ENCODE measurements at places on chromosomes 16 and 17.

DNA sequence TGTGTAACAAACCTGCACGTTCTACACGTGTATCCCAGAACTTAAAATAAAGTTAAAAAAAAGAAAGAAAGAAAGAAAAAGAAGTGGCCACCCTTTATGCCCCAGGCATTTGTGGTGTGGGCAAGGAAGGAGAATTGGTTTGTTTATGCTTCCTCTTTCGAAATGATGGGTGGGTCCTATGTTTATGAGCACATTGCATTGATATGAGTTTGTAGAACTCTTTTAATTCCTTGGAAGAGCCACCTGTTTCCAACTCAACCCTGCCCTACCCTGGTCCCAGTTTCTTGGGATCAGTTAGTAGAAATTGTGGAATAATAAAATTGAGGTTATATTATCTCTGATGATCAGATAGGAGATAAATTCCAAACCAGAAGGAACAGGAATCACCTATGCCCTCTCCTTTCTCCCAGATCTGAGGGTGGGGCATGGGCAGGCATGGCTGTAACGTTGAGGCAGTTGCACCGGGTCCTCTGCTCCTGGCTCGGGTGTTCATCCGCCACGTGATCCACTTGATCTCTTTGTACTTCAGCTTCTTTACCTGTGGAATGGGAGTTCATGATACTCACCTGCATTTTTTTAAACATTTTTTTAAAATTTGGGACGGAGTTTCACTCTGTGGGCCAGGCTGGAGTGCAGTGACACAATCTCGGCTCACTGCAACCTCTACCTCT is 15.9 kb downstream of the CHAD start:
- DNase-seq = no peak

DNA sequence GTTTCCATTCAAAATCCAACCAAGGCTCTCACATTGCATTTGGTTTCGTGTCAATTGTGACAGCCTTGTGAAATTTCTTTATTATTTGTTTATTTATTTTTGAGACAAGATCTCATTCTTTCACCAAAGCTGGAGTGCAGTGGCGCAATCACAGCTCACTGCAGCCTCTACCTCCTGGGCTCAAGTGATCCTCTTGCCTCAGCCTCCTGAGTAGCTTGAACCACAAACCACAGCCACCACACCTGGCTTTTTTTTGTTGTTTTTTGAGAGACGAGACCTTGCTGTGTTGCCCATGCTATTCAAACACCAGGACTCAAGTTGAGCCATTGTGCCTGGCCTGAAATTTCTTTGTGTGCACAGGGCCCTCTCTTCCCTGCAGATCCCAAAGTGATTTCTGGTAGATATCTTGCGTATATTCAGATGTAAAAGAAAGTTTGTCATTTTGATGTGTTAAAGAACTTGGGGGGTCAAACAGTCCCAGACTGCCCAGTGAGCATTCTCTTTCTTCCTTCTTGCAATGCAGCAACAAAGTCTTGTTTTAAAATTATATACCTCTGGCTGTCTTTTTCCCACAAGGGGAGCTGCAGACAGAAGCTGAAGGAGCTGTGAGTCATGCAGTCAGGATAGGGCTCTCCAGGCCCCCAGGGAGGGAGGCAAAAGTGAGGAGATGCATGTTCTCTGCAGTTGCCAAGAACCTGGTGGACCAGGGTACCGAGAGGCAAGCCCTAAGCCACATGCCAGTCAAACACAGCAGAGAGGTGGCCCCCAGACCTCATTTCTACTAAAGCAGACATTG is 15.5 kb upstream of the USP22 start:
- no peak for DNase-seq

GRCh38 chr17:46958041-46958591 is 20.9 kb downstream of the RPRML start:
- no peak for DNase-seq

- peak; percentile 61 for DNase-seq
These were observed 7.4 kb downstream of the ACD start for GRCh38 chr16:67652578-67653127.

GRCh38 chr16:1407753-1408152 is 6.8 kb downstream of the UNKL start:
- DNase-seq = no peak

- DNase-seq = peak; percentile 53
These were observed 46.1 kb downstream of the RAB11FIP3 start for GRCh38 chr16:471353-472198.

- no peak for DNase-seq
These were observed 109.8 kb downstream of the CDK5R1 start for GRCh38 chr17:32596628-32597027.

DNA sequence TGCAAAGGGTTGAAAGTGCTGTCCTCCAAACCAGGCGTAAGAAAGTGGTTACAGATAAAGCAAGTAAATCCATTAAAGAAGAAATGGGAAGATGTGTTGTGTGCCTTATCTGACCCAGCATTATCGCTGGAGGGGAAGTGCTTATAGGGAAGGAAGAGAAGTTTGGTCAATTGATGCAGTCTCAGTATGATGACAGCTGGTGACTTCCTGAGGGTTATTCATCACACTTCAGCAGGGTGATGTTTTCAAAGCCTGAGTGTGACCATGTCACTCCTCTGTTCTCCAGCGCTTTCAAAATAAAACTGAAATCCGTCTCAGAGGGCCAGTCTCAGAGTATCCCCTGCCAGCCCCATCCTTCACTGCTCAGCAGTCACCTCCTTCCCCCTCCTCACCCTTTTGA is 505.4 kb upstream of the RBFOX1 start:
- DNase-seq = no peak

DNA sequence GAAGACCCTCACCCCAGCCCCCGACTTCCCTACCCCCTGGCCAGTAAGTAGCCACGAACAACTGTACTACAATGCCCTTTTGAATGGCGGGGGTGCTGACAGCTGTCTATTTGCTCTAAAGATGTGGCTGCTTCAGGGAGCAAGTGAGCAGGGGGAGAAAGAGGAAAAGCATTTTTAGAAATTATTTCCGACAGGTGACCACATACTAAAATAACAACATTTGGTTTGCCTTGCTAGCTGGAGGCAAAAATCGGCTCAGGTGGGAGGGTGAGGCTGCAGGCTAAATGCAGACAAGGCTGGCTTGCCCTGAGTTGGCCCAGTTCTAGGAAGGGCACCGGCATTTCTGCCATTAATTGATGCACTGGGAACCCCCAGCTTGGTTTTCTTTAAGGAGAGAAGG is 188.5 kb downstream of the XYLT1 start:
- no peak for DNase-seq

GRCh38 chr17:61815863-61816503 is 47.3 kb downstream of the BRIP1 start:
- peak; percentile 48 for DNase-seq

DNA sequence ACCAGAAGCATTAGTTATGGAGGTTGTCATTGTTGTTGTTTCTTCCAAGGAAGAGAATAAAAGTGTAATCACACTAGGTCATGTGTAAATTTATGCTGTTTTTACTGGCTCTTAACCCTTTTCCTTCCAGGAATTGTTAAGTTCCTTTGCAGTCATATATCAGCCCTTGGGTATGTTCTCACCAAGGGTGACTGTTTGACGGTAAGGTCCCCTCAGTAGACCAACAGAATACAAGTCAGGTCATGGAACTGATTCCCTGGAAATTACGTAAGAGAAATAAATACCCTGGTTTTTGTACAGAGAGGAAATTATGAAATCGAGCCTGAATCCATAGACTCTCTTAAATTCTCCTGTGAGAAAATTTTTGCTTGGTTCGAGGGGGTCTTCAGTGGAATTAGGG is 11.2 kb upstream of the KCNJ2 start:
- no peak for DNase-seq

- DNase-seq = peak; percentile 9
These were observed 14.7 kb downstream of the CA7 start for GRCh38 chr16:66858740-66859396.

DNA sequence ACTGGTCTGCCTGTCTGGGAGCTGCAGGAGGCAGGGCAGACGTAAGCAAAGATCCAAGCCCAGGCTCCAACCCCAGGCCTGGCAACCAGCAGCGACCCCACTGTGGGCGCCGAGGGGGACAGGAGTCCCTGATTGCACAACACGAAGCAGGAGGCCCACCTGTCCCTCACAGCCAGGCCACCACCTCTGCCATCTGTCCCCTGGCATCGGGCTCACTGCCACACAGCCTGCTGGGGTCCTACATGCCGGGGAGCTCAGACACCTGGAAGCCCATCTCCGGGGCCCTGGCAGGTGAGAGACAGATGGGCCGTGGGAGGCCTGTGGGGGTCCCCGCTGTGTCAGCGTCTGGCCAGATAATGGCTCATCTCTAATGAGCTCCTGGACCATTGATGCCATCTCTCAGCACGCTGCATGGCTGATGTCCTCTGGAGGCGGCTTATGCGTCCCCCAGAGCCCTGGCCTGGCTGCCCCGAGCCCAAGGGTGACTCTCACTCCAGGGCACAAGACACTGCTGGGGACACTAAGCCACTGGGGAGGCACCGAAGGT is 11.3 kb upstream of the RASD1 start:
- no peak for DNase-seq

GRCh38 chr17:145671-146541 is 8.5 kb downstream of the SCGB1C2 start:
- DNase-seq = no peak

- DNase-seq = no peak
These were observed 25.4 kb downstream of the ZFP90 start for GRCh38 chr16:68564382-68564985.

DNA sequence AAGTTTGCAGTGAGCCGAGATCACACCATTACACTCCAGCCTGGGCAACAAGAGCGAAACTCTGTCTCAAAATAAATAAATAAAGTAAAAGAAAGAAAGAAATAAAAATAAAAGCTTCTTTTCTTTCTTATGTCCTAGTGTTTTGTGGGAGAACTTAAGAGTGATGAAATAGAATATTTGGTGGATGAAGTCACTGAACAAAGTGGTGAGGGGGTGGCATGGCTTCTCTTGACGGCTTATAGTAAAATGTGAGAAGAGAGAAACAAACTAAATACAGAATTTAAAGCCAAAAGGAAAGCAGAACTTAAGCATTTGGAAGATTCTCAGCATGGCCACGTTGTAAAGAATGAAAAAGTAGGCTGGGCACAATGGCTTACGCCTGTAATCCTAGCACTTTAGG is 15.3 kb downstream of the SGF29 start:
- no peak for DNase-seq

DNA sequence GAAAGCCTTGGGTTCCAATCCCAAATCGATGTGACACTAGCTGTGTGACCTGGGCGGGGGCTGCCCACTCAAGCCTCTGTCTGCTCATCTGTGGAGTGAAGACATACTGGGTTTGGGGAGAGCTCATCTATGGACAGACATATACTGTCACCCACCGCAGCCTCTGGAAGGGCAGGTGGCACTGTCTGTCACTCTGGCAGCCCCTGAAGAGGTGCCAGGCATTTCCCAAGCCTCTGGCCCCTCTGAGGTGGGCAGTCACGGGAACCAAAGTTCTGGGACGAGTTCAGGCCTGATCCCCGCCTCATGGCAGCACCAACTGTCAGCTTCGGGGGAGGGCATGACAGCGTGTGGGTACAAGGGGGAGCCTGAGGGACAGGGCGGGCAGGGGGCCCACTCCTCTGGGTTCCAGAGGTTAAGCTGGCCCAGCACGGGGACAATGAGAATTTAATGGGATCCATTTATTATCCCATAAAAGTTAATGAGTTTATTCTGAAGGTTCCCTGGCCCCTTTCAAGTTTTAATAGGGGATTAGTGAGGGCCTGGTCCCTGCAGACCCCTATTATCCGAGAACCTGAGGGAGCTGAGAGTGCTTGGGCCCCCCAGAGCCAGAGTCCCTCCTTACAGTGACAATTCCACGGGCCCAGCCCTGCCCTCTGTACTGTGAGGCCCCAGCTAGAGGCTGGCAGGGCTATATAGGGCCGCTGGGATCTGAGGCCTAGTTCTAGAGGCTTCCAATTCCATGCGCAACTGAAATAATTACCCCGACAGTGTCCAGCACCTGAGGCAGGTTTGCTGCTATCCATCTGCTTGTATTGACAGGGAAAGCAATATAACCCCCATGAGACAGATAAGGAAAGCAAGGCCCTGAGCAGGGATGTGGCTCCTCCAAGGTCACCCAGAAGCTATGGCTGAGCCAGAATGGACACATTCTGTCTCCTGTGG is 18.8 kb downstream of the SEZ6 start:
- no peak for DNase-seq

- no peak for DNase-seq
These were observed 53.7 kb upstream of the ETV4 start for GRCh38 chr17:43599835-43600234.

DNA sequence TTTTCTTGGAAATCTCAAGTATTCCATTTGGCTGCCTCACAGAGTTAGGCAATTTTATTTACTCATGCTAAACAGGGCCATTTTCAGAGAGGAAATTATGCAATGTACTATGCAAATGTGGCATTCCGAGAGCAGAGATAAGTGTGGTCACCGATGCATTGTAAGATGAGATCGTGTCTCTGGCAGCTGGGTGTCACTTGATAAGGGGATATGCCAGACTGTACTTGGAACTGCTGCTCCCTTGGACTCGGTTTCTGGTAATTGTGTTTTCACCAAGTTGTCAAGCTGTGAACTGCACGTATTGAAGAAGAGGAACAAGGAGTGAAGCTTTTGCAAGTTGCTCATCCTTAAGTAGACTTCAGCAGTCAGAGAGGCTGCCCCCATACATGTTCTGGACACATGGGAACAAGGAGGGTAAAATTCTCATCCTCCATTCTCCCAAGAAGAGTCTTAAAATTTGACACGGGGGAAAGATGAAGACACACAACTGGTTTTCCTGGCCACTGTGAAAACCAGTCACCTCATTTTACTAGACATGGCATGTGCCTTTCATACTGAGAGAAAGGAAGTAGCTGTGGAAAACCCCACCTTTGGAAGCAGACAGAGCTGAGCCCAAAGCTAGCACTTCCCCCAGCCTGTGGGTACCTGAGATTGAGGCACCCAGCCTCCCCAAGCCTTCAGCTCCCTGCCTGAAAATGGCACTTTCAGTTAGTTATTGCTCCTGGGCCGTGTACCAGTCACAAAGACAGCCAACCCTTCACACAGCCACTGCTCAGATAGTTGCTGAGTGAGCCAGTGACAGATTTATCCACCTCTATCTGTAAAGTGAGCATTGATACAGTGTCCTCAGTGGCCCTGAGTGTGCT is 150.7 kb downstream of the SOCS1 start:
- no peak for DNase-seq

GRCh38 chr17:32523017-32523680 is 36.4 kb downstream of the CDK5R1 start:
- DNase-seq = no peak

DNA sequence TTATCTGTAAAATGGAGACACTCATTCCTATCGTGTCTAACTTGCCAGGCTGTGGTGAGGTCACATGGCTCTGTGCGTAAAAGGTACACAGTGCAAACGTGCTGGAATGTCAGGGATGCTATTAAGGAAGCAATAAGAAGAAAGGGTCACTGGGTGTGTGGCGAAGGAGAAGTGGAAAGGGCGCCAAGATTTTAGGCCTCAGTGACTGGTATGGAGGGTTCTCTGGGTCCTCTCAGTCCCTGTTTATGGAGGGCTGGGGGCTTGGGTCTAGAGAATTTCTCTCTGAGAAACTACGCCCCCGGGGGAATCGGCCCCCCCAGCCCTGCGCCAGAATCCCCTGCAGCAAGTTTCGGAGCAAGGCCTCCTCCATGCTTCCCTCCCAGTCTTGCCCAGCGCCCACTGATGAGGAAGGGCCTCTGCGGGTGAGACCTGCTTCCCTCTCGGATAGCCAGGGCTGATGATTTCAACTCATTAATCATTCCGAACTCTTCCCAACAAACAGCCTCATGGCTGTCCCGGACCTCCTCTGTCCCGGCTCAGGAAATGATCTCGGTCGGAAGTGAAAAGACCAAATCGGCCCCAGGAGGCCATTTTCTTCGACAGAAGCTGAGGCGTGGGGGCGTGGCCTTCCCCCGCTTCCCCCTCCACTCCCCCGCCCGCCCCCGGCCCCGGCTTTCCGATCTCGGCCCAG is 1.2 kb upstream of the HEXIM1 start:
- peak; percentile 83 for DNase-seq

- DNase-seq = no peak
These were observed 699 bp upstream of the PVALEF start for GRCh38 chr17:81164371-81165245.
